Stimulated activated CD8-positive, alpha-beta memory T cell treated with anti-CD3 and anti-CD28 coated beads, Interleukin-4, amount 100 ng/mL, for 4 hours (primary cell): ENCODE measurements at places on chromosomes 16 and 17.

GRCh38 chr17:14557480-14557879 lies 256.6 kb downstream of the HS3ST3B1 start:
- DNase-seq: no peak

- DNase-seq: no peak
Measured at GRCh38 chr17:652314-652713, 62.3 kb downstream of the VPS53 start.

DNA sequence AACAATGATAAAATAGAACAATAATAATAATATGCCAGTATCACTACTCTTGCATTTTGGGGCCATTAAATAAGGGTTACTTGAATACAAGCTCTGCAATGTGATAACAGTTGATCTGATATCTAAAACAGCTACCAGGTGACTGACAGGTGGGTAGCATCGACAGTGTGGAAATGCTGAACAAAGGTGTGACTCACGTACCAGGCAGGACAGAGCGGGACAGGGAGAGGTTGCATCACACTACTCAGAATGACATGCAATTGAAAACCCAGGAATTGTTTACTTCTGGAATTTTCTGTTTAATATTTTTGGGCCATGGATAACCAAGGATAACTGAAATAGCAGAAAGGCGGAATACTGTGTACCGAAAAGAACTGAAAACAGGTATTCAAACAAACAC lies 15.8 kb upstream of the ZNF19 start:
- no peak for DNase-seq

DNA sequence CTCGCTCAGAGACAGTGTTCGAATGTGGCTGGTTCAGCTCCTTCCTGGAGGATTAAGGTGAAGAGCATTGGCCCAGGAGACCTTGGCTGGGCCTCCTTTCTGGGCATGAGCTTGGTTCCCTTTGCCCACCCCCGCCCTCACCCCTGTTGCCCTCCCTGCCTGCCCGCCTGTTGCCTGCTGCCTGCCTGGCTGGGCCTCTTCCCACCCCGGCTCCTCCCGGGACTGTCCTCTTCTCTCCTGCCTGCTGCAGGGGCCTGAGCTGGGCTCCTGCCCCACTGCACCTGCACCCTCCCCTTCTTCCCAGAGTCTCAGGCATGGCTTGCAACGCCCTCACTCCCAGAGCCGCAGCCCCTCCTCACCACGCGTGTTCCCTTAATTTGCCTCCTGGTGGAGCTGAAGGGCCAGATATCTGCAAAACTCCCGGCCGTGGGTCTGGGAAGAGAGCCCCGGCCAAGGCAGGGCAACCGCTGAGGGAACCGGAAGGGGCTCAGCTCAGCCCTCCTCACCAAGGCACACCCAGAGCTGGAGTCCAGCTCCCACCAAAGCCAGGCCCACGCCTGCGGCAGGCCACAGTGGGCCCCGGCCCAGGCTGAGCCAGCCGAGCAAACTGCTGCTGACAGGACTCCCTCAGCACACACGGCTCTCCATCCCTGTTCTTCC lies 31.2 kb downstream of the MNT start:
- no peak for DNase-seq

DNA sequence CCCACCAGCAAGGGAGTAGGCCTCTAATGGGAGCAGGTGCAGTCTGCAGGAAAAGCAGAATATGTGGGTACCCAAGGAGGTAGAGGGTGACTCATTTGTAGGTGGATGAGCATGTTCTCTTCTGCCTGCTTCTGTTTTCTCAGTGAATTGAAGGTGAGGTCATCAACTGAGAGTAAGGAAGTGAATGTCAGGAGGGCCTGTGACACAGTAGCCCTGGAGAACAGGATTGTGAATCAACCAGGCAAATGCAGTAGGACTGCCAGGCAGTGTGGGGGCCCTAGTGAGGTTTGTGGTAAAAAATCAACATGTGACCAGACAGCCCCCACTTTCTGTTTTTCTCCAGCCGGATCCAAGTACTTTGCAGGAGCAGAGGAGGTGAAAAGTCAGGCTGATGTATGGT lies 150.5 kb upstream of the SOX9 start:
- DNase-seq: no peak

DNA sequence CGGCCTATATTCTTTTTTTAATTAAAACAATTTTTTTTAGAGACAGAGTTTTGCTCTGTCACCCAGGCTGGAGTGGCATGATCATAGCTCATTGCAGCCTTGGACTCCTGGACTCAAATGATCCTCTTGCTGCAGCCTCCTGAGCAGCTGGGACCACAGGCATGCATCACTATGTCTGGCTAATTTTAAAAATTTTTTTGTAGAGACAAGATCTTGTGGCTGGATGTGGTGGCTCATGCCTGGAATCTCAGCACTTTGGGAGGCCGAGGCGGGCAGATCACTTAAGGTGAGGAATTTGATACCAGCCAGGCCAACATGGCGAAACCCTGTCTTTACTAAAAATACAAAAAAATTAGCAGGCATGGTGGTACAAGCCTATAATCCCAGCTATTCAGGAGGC lies 54.8 kb upstream of the MSI2 start:
- DNase-seq: no peak

GRCh38 chr17:51657224-51657623 lies 396.9 kb downstream of the UTP18 start:
- DNase-seq: no peak

GRCh38 chr16:70598937-70599503 lies 47.3 kb upstream of the IL34 start:
- no peak for DNase-seq

GRCh38 chr16:49439050-49439449 lies 65.4 kb downstream of the C16orf78 start:
- DNase-seq: no peak

- no peak for DNase-seq
Measured at GRCh38 chr17:1030684-1031532, 34.0 kb downstream of the TIMM22 start.

- no peak for DNase-seq
Measured at GRCh38 chr17:74442291-74442669, 10.4 kb downstream of the GPRC5C start.

DNA sequence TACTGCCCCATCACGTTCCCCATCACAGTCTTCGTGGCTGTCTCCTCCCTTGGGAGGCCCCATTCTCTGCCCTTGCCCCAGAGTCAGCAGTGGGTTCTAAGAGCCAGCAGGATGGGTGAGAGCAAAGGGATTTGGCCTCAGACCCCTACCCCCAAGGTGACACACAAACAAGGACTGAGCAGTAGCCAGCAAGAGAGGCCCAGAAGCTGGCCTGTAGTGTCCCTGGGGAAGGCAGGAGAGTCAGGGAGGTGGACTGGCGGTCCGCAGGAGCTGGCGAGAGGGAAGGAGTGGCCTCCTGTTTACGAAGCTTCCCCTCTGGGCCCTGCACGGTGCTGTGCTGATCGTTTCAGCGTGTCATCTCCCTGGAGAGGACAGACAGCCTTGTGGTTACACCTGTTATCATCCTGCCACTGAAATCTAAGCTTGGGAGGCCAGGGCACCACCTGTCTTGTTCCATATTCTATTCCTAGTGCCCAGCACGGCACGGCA lies 8.4 kb downstream of the WDR81 start:
- DNase-seq: no peak

DNA sequence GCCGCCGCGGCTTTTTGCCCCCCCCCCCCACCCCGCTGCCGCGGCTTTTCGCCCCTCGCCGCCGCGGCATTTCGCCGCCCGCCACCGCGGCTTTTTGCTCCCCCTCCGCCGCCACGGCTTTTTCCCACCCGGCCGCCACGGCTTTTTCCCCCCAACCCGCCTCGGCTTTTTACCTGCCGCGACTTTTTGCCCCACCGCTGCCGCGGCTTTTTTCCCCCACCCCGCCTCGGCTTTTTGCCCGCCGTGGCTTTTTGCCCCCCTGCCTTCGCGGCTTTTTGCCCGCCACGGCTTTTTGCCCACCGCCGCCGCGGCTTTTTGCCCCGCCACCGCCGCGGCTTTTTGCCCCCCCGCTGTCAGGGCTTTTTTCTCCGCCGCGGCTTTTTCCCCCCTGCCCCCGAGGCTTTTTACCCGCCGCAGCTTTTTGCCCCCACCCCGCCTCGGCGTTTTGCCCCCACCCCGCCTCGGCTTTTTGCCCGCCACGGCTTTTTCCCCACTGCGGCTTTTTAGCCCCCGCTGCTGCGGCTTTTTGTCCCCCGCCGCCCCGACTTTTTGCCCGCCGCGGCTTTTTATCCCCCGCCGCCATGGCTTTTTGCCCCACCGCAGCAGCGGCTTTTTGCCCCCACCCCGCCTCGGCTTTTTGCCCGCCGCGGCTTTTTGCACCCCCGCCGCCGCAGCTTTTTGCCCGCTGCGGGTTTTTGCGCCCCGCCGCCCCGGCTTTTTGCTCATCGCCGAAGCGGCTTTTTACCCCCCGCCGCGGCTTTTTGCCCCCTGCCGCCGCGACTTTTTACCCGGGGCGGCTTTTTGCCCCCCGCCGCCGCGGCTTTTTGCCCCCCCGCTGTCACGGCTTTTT lies 527.8 kb upstream of the WSB1 start:
- no peak for DNase-seq

DNA sequence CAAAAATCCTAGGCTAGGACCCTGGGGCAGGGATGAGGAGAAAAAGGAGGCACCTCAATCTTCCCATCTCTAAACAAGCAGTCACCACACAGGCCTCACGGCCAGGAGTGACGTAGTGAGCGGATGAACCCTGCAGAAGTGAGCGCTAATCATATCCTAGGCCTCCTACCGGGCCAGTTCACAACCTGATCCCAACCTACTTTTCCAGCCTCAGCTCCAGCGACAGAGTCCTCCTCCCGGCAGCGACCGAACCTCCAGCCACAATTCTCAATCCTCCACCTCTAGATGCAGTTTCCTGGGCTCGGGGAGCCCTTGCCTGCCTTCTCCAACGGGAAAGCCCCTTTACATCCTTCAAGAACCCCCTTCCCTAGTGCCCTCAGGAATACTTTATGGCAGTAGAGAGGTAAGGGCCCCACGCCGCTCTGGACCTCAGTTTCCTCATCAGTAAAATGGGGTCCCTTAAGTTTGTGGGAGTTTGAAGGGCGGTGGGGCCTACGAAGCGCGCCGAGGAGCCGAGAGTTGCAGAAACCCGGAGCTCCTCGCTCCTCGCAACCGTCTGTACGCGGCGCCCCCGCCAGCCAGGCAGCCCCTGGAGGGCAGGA lies 1.4 kb downstream of the ZNF668 start:
- no peak for DNase-seq

DNA sequence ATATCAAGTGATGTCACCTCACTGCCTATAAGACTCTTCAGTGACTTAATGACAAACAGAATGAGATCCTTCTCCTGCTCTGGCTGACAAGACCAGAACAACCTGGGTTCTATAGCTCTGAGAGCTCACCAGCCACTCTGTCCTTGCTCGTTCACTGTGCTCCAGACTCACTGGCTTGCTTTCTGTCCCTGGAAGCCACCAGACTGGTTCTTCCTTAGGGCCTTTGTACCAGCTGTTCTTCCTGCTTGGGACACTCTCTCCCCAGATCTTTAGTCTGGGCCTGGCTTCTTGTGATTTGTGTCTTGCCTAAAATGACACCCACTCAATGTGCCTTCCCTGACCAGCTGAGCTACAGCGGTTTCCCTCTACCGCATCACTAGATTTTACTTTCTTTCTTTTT lies 76.1 kb downstream of the FTO start:
- no peak for DNase-seq

DNA sequence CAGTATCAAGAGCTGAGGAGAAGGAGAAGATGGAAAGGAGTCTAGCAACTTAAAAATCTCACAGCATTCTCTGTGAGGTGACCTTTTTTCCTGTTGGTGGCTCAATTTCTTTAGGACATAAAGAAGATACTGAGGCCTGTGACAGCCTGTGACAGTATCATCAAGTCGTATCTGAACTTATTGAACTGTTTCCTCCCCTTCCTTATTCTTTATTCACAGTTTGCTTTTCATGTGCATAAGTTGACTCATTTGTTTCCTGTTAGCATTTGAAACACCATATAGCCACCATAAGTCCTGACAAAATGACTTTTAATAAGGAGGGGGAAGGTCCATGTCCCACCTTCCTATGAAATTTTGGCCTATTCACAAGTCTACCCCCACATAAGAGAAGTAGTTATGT lies 8.9 kb downstream of the UNK start:
- no peak for DNase-seq
